ENCODE measurements at places on chromosomes 16 and 17.

- DNase-seq = no peak
Measured at GRCh38 chr16:75247249-75247648, 4.2 kb downstream of the BCAR1 start.

DNA sequence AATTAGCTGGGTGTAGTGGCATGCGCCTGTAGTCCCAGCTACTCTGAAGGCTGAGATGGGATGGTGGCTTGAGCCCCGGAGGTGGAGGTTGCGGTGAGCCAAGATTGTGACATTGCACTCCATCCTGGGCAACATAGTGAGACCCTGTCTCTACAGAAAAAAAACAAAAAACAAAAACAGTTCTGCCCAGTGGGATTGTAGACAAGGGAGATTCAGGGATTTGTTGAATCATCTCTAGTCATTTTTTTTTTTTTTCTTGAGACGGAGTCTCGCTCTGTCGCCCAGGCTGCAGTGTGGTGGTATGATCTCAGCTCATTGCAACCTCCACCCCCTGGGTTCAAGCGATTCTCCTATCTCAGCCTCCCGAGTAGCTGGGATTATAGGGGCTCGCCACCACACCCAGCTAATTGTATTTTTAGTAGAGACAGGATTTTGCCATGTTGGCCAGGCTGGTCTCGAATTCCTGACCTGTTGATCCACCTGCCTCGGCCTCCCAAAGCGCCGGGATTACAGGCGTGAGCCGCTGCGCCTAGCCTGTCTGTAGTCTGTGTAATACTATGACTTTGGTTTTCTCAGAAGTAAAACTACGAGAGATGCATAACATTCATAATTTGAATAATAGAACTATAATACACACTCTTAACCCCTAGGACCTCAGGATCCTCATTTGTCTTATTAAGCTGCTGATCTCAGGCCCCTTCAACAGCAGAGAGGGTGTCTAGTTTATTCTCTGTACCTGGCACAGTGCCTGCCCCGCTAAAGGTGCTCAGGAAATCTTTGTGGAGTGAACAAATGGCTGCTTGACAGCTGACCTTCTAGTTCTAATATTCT is 1.4 kb downstream of the TEN1 start:
- DNase-seq = no peak

- DNase-seq = no peak
Measured at GRCh38 chr16:30901201-30902028, 5.0 kb downstream of the CTF1 start.

DNA sequence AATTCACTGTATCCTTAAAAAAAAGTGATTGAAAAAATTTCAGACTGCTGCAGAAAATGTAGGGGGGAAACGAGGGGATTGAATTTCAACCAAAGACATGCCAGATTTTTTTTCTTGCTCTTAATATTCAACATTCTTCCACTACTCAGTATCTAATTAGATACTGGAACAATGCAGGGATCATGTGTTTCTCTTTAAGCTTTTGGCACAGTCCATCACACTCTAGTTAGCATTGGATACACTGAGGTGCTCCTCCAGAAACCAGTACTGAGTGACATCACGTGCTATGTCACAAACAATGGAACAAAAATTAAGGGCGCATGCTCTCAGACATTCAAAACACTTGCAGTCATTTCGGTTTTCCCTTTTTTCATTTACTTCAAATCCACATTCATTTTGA is 298.6 kb upstream of the PSMD7 start:
- no peak for DNase-seq

DNA sequence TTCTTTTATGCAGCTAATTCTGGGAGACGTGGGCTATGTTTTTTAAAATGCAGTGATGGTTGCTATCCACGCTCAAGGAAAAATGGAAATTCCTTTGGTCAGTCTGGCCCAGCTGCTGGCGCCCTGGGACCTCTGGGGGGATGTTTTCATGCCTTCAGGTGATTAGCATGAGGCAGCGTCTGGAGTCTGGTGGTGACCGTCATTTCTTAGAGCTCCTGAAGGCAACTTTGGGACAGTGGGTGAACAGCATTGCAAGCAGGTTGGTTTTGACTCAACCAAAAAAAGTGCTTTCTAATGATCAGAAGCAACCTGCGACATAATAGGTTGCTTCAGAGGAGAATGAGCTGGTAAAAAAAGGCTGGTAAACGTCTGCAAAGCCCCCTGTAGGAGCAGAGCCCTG is 82.3 kb downstream of the RPA1 start:
- DNase-seq = no peak

GRCh38 chr17:6569370-6570285 is 13.3 kb upstream of the PITPNM3 start:
- DNase-seq = no peak
